ENCODE measurements at places on chromosomes 12 and 14. TPM values are rescaled to one million over a fixed set of nuclear protein-coding genes. Genes with fewer than 3 reads are reported as not detected.
A peak's percentile ranks its signal among the peaks of the same experiment; 100 is the strongest.

Gene RPS26
- total RNA-seq, result 72.0 TPM

Gene ESRRB
- total RNA-seq, result 1.0 TPM

- H3K27ac ChIP-seq, result no peak overlapping the region
- H3K36me3 ChIP-seq, result peaks cover 61% of the 10 kb centered on the region
- no peak overlapping the region for H3K4me3 ChIP-seq
- no peaks in the 10 kb centered on the region for H3K4me1 ChIP-seq
- DNase-seq, result no peak
Observed at GRCh38 chr12:71638499-71638898, 25.1 kb downstream of the ZFC3H1 start.

DNA sequence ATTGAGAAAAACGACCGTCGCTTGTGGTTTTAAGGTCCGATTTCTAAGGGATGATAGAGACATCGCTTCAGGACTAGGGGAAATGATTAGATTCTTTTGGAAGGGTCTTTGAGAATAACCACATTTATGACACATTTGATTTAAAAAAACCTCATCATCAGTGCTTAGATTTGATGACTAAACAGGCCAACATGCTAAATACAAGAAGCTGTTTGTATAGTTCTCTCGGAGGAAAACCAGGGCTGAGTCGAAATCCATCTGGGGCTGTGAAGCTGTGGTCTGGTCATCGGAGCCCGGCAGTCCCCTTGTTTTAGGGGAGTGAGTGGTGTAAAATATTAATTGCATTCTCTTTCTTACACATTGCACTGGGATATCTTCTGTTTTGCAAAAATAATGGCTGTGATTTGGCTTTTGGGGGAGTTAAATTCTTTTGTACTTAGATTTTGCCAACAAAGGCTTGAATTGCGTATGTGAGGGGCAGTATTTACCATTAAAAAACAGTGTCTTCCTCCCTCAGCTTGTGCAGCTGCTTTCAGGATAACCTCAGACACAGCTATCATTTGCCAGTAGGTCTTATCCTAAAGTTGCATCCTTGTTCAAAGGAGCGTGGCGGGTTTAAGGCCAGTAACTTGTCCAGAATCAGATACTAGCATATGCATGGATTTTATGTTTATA, 550 bp downstream of the GNG2 start:
- peak overlapping the region; percentile 88 for H3K27ac ChIP-seq
- no peaks in the 10 kb centered on the region for H3K36me3 ChIP-seq
- H3K4me3 ChIP-seq, result peak overlapping the region; percentile 50
- DNase-seq, result no peak
- peaks cover 34% of the 10 kb centered on the region for H3K4me1 ChIP-seq
- no peaks in the 10 kb centered on the region for H3K27me3 ChIP-seq

Gene KRT82
- not detected for total RNA-seq

DNA sequence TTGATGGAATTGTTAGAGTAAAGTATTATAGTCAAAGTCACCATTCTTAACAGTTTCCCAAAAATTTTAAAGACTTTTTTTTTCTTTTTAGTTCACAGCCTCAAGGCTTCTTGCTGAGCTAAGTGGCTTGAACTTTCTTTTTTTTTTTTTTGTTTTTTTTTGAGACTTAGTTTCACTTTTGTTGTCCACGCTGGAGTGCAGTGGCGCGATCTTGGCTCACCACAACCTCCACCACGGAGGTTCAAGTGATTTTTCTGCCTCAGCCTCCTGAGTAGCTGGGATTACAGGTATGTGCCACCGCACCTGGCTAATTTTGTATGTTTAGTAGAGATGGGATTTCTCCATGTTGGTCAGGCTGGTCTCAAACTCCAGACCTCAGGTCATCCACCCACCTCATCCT, 92.8 kb downstream of the SETD3 start:
- H3K27me3 ChIP-seq, result no peaks in the 10 kb centered on the region
- H3K4me1 ChIP-seq, result peaks cover 12% of the 10 kb centered on the region
- DNase-seq, result no peak
- no peak overlapping the region for H3K27ac ChIP-seq
- H3K4me3 ChIP-seq, result no peak overlapping the region

DNA sequence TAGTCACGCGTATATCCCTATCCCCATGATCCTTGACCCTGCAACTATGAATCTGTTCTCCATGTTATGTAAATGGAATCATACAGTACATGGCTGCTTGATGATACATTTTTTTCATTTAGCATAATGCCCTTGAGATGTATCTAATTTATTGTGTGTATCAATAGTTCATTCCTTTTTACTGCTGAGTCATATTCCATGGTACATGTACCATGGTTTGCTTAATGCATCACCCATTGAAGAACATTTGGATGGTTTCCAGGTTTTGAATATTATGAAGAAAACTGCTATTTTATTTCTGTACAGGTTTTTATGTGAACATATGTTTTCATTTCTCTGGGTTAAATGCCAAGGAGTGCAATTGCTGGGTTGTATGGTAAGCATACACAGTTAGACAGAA, 4.0 kb upstream of the RNASE10 start:
- no peak overlapping the region for H3K4me3 ChIP-seq
- H3K36me3 ChIP-seq, result no peaks in the 10 kb centered on the region
- H3K27ac ChIP-seq, result no peak overlapping the region
- H3K4me1 ChIP-seq, result no peaks in the 10 kb centered on the region
- H3K27me3 ChIP-seq, result no peaks in the 10 kb centered on the region

DNA sequence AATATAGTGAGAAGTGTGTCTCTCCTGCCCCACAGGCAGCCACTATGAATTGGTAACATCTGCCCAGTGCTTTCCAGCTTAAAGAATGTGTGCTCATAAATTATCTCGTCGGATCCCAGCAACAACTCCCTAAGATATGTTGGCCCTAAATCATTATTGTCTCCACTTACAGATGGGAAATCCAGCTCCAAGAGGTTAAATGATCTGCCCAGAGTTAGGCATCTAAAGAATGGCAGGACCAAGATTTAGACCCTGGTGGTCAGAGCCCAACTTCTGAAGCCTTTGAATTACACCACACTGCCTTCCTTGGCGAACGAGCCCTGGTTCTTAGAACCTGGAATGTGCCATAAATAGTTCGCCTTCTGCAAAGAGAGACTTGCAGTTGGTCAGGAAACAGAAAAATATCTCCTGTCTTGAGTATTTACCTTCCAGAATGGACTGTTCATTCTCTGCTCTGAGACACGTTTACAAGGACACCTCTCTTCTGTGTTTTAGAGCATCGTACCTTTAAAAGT, 20.1 kb upstream of the PLEK2 start:
- no peak for DNase-seq
- H3K27ac ChIP-seq, result no peak overlapping the region
- no peaks in the 10 kb centered on the region for H3K27me3 ChIP-seq
- peaks cover 4% of the 10 kb centered on the region for H3K4me1 ChIP-seq
- no peaks in the 10 kb centered on the region for H3K36me3 ChIP-seq
- H3K4me3 ChIP-seq, result no peak overlapping the region

Gene ADIPOR2
- 39.6 TPM for total RNA-seq

DNA sequence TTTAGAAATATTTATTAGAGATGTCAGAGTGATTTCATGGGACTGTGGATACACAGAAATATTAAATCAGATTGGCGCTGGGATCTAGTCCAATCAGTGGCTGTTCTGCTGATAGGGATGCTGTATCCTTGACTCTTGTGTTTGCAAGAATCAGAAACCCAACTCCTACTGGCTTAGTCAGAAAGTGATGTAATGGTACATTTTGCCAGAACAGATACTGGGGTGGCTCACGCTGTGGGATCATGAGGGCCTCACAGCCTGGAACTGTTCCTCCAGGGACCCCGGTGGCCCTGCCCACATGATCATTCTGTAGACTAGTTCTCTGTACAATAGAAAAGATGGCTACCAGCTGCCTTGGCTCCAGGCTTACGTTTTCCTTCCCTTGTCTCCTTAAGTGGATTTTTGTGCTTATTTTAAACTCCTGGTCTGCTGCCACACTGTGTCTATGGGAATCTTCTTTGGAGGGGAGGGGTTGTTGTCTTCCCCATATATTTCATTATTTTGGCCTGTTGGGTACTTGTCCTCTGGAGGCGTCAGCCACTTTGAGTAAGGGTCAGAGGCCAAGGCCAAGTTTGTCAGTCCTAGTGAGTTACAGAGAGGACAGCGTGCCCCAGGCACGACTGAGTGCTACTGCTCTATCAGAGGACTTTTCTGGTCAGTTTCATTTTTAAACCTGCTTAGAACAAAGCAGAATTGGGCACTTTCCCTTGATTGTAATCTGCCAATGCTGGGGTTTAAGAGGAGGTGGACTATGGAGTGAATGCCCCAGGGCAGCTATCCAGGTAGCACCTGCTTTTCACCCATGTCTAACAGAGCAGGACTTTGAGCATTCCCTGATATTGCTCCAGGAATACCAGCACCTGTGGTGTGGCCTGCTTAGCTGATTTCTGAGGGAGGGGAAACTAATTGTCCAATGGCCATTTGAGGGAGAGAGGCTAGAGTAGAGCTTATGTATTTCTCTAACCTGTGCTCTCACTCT, 164.3 kb downstream of the SLC5A8 start:
- DNase-seq, result no peak
- no peak overlapping the region for H3K4me3 ChIP-seq

- H3K4me3 ChIP-seq, result peak overlapping the region; percentile 0
- H3K4me1 ChIP-seq, result peaks cover 50% of the 10 kb centered on the region
- H3K27me3 ChIP-seq, result no peaks in the 10 kb centered on the region
- H3K27ac ChIP-seq, result peak overlapping the region; percentile 98
- H3K36me3 ChIP-seq, result no peaks in the 10 kb centered on the region
Observed at GRCh38 chr12:89345830-89346740, 6.2 kb downstream of the DUSP6 start.

Gene MFAP5
- 0.60 TPM for total RNA-seq

GRCh38 chr12:111443086-111443485, 37.4 kb downstream of the SH2B3 start:
- H3K4me3 ChIP-seq, result no peak overlapping the region
- peaks cover 68% of the 10 kb centered on the region for H3K36me3 ChIP-seq
- no peak for DNase-seq
- H3K4me1 ChIP-seq, result peaks cover 86% of the 10 kb centered on the region

- peak overlapping the region; percentile 98 for H3K27ac ChIP-seq
- no peak for DNase-seq
- no peaks in the 10 kb centered on the region for H3K27me3 ChIP-seq
- peak overlapping the region; percentile 94 for H3K4me3 ChIP-seq
Observed at GRCh38 chr12:11171969-11172675, 1.1 kb downstream of the SMIM10L1 start.

DNA sequence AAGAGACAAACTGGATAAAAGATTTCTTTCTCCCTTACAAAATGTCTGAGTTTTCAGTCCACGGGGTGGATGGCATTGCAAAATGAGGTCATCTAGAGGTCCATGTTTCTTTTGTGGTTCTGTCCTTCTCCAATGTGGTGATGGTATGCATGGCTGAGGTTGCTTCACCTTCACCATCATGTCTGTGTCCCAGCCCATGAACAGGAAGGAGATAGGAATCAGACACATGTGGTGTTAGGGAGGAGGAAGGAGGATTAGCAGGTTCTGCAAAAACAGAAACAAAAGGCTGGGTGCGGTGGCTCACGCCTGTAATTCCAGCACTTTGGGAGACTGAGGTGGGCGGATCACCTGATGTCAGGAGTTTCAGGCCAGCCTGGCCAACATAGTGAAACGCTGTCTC, 11.0 kb upstream of the AEBP2 start:
- no peaks in the 10 kb centered on the region for H3K27me3 ChIP-seq
- no peak overlapping the region for H3K27ac ChIP-seq
- no peak for DNase-seq
- no peaks in the 10 kb centered on the region for H3K4me1 ChIP-seq
- no peaks in the 10 kb centered on the region for H3K36me3 ChIP-seq
- no peak overlapping the region for H3K4me3 ChIP-seq

- H3K4me3 ChIP-seq, result no peak overlapping the region
- no peaks in the 10 kb centered on the region for H3K36me3 ChIP-seq
- no peaks in the 10 kb centered on the region for H3K27me3 ChIP-seq
- peaks cover 91% of the 10 kb centered on the region for H3K4me1 ChIP-seq
- DNase-seq, result peak; percentile 92
- peak overlapping the region; percentile 86 for H3K27ac ChIP-seq
Observed at GRCh38 chr12:14256555-14257169, 108.8 kb upstream of the ATF7IP start.

- no peak overlapping the region for H3K4me3 ChIP-seq
- H3K27ac ChIP-seq, result no peak overlapping the region
- H3K4me1 ChIP-seq, result peaks cover 5% of the 10 kb centered on the region
- H3K27me3 ChIP-seq, result no peaks in the 10 kb centered on the region
- H3K36me3 ChIP-seq, result no peaks in the 10 kb centered on the region
Observed at GRCh38 chr12:27624586-27624985, 71.7 kb upstream of the REP15 start.

- H3K36me3 ChIP-seq, result no peaks in the 10 kb centered on the region
- H3K4me1 ChIP-seq, result no peaks in the 10 kb centered on the region
- H3K27ac ChIP-seq, result no peak overlapping the region
- no peak overlapping the region for H3K4me3 ChIP-seq
- DNase-seq, result no peak
Observed at GRCh38 chr12:88897723-88898122, 317.5 kb upstream of the KITLG start.

GRCh38 chr14:21525571-21525961, 580 bp downstream of the SALL2 start:
- H3K27ac ChIP-seq, result no peak overlapping the region
- H3K4me3 ChIP-seq, result peak overlapping the region; percentile 46
- DNase-seq, result no peak
- H3K36me3 ChIP-seq, result no peaks in the 10 kb centered on the region

- H3K36me3 ChIP-seq, result no peaks in the 10 kb centered on the region
- H3K27me3 ChIP-seq, result no peaks in the 10 kb centered on the region
- no peak overlapping the region for H3K4me3 ChIP-seq
- H3K27ac ChIP-seq, result no peak overlapping the region
- H3K4me1 ChIP-seq, result no peaks in the 10 kb centered on the region
Observed at GRCh38 chr12:95179011-95179410, 38.3 kb downstream of the FGD6 start.

Gene MYH6
- not detected for total RNA-seq

Gene ANKRD33
- total RNA-seq, result not detected

- H3K36me3 ChIP-seq, result no peaks in the 10 kb centered on the region
- peaks cover 49% of the 10 kb centered on the region for H3K27me3 ChIP-seq
- peaks cover 38% of the 10 kb centered on the region for H3K4me1 ChIP-seq
- H3K4me3 ChIP-seq, result peak within 1 kb of the TSS; percentile 33
- peak; percentile 84 for DNase-seq
Observed at GRCh38 chr12:125185740-125186470, 120.7 kb downstream of the AACS start.

Gene CATSPERB
- total RNA-seq, result 1.4 TPM

Gene RPL41
- total RNA-seq, result 2,534 TPM

Gene C12orf42
- 18.1 TPM for total RNA-seq

Gene HSP90AA1
- 342 TPM for total RNA-seq

Gene CHPT1
- total RNA-seq, result 47.8 TPM

Gene GDF11
- total RNA-seq, result 13.9 TPM

- no peak overlapping the region for H3K27ac ChIP-seq
- H3K27me3 ChIP-seq, result peaks cover 4% of the 10 kb centered on the region
- no peaks in the 10 kb centered on the region for H3K36me3 ChIP-seq
Observed at GRCh38 chr12:75526655-75527511, 15.5 kb upstream of the KRR1 start.

Gene PRR13
- total RNA-seq, result 230 TPM

Data from spleen (tissue), 13 donors.